Vagina (tissue), 2 donors: ENCODE measurements at places on chromosomes 4 and X. TPM values are rescaled to one million over a fixed set of nuclear protein-coding genes. Genes with fewer than 3 reads are reported as not detected.

GRCh38 chr4:97073194-97073593, 1070.1 kb downstream of the STPG2 start:
- no peaks in the 10 kb centered on the region for H3K36me3 ChIP-seq
- H3K27me3 ChIP-seq = no peaks in the 10 kb centered on the region
- no peak overlapping the region for H3K27ac ChIP-seq
- H3K4me1 ChIP-seq = no peaks in the 10 kb centered on the region
- DNase-seq = no peak

The ITIH6 gene
- not detected for total RNA-seq

- no peak overlapping the region for H3K4me3 ChIP-seq
- H3K4me1 ChIP-seq = no peaks in the 10 kb centered on the region
- H3K27ac ChIP-seq = no peak overlapping the region
- no peak for DNase-seq
Observed at GRCh38 chrX:133175605-133176004, 42.5 kb downstream of the TFDP3 start.

DNA sequence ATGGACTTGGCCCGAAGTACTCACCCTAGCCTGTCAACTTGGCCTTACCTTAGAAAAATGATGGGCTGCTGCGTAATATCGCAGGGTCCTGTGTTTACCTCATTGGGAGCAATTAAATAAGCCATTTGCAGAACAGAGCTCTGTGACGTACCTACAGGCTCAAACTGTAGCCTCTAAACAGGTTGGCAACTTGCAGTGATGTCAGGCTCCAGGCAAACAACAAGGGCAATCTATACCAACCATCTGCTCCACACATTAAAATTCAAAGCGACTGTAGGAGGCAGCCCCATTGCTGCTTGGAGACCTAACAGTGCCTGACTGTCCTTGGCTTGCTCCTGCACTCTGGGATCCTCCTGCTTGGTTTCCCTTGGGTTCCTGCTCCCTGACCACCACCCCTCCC, 17.2 kb downstream of the VGLL1 start:
- no peak overlapping the region for H3K4me3 ChIP-seq
- DNase-seq = no peak
- no peaks in the 10 kb centered on the region for H3K4me1 ChIP-seq
- H3K36me3 ChIP-seq = no peaks in the 10 kb centered on the region
- H3K27me3 ChIP-seq = no peaks in the 10 kb centered on the region
